EL (cell line): ENCODE measurements at places on chromosomes 6 and 20.

GRCh38 chr6:1499777-1500176 is 109.9 kb upstream of the FOXC1 start:
- DNase-seq, result no peak

DNA sequence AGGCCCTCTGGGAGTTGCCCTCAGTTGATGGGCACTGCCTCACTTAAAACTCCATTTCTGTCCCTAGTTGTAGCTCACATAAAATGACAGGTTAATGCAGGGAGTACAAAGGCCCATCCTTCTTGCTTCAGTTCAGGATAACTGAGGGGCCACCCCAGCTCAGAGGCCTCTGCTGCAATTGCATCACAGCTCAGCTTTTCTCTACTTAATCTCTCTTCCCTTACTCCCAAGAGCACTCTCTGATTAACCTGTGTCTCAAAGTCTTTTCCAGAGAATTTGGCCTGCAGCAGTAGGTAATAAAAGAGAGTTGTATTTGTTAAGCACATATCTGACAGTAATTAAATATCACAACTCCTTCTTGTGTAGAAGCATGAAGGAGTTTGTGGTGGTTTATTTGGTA is 40.9 kb upstream of the FLRT3 start:
- DNase-seq, result no peak

DNA sequence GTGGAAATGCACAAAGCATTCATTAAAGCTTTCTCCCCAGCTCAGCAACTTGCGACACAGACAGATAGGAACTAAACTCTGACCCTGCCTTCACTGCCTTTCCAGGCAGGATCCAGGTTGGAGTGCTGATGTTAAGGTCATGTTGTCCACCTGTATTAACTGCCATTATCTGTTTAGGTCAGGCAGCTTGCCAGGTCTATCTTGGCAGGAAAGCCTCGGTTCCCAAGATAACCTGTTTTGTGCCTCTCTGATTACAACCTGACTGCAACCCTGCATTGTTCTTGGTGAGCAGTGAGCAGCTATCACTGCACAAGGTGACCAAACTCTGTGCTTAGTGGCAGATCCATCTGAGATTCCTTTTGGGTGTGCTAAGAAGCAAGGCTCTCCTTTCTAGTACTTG is 23.2 kb upstream of the ELOVL2 start:
- no peak for DNase-seq

DNA sequence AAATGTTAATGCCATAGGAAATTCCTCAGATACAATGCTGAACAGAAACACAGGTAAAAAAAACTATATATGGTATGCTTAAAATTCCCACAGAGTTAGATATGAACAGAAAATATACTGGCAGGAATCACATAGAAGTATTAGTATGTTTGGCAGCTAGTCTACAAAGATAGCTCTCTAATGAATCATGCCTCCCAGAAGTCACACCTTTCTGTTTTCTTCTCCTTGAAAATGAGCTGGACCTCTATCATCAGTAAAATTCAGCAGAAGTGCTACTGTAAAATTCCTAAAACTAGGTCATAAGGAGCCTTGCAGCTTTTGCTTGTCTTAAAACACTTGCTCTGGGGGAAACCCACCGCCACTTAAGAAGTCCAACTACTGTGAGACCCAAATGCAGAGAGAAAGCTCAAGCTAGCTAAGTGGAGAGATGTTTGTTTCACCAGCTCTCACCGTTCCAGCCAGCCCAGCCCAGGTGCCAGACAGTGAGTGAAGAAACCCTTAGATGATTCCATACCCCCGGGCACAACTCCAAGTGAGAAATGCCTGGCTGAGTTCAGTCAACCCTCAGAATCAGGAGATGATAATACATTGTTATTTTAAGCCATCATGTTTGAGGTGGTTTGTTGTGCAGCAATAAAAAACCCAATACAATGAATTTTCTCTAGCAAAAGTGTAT is 43.0 kb downstream of the TSPYL4 start:
- DNase-seq, result peak; percentile 69

- DNase-seq, result no peak
These were observed 14.2 kb downstream of the MANBAL start for GRCh38 chr20:37303637-37304036.

- DNase-seq, result no peak
These were observed 72.3 kb upstream of the BEND3 start for GRCh38 chr6:107187630-107188029.

GRCh38 chr20:10682939-10683338 is 9.1 kb upstream of the JAG1 start:
- DNase-seq, result no peak
